HCT116 (cell line): ENCODE measurements at places on chromosomes 12 and 14. TPM values are rescaled to one million over a fixed set of nuclear protein-coding genes. Genes with fewer than 3 reads are reported as not detected.

TAS2R7 gene
- not detected for total RNA-seq

DNA sequence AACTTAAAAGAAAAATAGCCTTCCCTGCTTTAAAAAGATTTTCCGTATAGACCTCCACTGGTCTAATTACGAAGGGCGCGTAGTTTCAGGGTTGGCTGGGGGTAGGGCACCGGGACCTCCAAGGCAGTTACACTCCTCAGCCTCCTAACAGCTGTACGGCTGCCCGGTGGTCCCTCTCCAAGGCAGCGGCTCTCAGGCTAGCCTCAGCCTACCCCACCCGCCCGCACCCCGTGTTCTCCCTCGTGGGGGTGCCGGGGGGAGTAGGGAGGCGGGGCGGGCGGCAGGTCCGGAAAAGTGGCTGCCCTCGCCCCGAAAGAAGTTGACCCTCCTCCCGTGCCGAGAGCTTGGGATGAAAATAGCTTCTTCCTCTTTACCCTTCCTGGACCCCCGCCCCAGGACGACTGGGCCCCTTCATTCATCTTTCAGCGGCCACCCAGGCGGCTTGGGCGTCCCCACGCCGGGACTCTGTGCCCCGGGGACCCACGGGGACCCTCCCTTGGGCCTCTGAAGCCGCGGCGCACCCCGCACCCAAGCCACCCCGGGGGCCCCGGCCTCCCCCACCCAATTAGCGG is 991 bp upstream of the RCOR1 start:
- peaks cover 12% of the 10 kb centered on the region for H3K4me1 ChIP-seq
- no peaks in the 10 kb centered on the region for H3K36me3 ChIP-seq
- peak overlapping the region; percentile 96 for H3K27ac ChIP-seq
- H3K27me3 ChIP-seq = no peaks in the 10 kb centered on the region

- no peak for DNase-seq
- H3K4me1 ChIP-seq = no peaks in the 10 kb centered on the region; the same call in 1 of the 2 replicates
- no peak overlapping the region for H3K4me3 ChIP-seq
- peaks cover 84% of the 10 kb centered on the region for H3K27me3 ChIP-seq
Observed at GRCh38 chr12:4268329-4269181, 5.0 kb upstream of the CCND2 start.

- no peak for DNase-seq
- H3K27me3 ChIP-seq = no peaks in the 10 kb centered on the region
- H3K4me3 ChIP-seq = no peak overlapping the region
Observed at GRCh38 chr12:63238892-63239291, 87.9 kb upstream of the AVPR1A start.

DNA sequence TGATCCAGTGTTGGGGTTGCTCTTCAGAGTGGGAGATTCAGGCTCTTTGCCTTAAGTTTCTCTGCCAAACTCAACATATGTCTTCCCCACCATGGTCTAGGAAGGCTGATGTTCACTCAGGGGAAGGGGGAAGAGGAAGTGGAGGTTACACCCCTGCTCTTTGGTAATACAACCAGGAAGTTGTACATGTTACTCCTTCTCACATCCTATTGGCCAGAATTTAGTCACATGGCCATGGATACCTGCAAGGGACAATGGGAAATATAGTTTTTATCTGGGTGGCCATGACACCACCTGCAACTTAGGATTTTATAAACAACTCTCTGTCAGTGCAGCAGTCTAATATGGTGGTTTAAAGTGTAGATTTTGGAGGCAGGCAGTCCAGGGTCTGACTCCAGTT is 150.9 kb downstream of the TBX5 start:
- H3K27me3 ChIP-seq = no peaks in the 10 kb centered on the region
- no peak for DNase-seq
- H3K27ac ChIP-seq = no peak overlapping the region
- no peaks in the 10 kb centered on the region for H3K36me3 ChIP-seq
- H3K4me1 ChIP-seq = no peaks in the 10 kb centered on the region

GRCh38 chr12:56079723-56080555 is at the start of gene ERBB3:
Gene ERBB3, plus strand, starts transcription at chr12:56080165. Its CDS starts 136 bp downstream, at chr12:56080301.
- peak within 1 kb of the TSS; percentile 93 for H3K27ac ChIP-seq
- H3K4me1 ChIP-seq = peaks cover 38% of the 10 kb centered on the region
- no peaks in the 10 kb centered on the region for H3K27me3 ChIP-seq
- 0 out of 2 replicates have a peak, but pooled peaks cover under 1% of the 10 kb centered on the region for H3K36me3 ChIP-seq
